ENCODE measurements at places on chromosomes 13 and 19.

GRCh38 chr13:59861676-59862075, 302.1 kb downstream of the DIAPH3 start:
- ATAC-seq, result no peak

GRCh38 chr13:76886292-76887075, at the start of gene KCTD12:
Gene KCTD12 (minus strand): TSS chr13:76886405. CDS start chr13:76886148, 257 bp downstream.
- ATAC-seq, result peak; percentile 88

DNA sequence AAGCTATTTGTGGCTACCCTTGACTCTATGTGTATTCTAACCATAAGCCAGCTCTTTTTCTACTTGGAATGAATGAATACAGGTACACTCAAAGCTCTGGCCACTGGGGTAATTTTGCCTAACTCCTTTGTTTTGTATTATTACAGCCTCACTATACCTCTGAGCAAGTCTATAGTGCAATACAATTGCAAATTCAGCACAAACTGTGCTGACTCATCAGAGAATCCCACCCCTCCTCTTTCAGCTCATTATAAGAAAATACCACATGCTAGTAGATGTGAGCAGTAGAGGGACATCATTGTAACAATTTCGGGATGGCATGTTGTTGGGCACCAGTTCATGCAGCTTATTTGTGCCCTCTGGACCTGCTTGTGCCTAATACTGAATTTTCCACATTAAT, 1382.2 kb downstream of the SLITRK5 start:
- ATAC-seq, result no peak

GRCh38 chr13:48369988-48370387, 42.9 kb downstream of the LPAR6 start:
- no peak for ATAC-seq

- peak; percentile 47 for ATAC-seq
Measured at GRCh38 chr19:51783372-51783771, 11.6 kb upstream of the FPR3 start.

DNA sequence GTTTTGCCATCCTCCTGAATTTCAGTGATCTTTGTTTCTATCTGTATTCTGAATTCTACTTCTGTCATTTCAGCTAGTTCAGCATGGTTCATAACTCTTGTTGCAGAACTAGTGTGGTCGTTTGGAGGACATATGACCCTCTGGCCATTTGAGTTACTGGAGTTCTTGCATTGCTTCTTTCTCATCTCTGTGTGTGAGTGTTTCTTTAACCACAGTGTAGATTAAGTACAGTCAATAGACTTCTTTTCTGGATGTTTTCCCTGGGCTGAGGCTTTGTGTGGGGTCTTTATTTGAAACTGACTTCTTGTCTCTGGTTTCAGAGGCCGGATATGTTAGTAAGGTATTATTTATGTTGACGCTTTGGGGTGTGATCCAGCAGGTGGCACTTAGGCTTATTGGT, 14.7 kb downstream of the IGFL2 start:
- no peak for ATAC-seq

DNA sequence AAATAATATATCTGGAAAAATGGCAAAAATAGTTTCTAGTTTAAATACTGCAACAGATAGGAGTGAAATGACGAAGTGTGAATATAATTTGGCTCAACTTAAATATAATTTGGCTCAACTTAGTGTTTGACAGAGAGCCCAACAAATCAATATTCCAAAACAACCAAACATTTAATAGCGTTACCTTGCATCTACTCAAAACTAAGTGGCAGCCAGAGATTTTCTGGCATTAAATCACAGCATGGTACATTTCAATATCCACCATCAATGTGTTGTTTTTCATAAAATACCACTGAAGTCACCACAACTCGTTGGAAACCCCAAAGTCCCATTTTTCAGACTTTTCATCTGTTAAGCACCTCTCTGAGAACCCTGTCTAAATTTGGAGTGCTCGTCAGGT, 69.6 kb downstream of the DCLK1 start:
- ATAC-seq, result no peak

DNA sequence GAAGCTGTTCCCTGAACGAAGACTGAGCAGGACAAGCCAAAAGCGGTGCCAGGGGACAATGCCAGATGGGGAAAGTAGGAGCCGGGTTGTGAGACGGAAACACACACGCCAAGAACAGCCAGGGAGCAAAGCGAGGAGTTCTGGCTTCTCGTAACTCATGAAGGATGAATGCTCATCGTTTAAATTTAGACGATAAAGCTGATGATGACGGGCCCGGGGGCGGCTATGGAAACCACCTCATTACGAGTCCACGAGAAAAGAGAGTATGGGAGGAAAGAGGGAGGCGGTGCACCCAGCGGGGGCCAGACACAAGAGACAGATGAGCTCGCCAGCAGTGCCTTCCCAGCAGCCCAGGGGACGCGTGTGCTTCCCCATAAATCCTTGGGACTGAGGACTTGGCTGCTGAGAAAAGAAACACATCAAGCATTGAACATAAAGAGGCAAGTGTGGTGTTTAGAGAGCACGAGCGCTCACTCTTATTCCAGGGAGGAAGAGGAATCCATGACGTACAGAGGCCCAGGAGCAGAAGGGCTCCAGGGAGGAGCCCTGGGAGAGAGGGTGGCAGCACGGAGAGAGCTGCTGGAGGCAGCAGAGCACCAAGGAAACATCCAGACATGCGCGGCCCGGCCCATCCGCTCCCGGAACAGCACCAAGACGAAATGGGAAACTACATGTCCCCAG, 70.7 kb downstream of the EPS15L1 start:
- no peak for ATAC-seq

DNA sequence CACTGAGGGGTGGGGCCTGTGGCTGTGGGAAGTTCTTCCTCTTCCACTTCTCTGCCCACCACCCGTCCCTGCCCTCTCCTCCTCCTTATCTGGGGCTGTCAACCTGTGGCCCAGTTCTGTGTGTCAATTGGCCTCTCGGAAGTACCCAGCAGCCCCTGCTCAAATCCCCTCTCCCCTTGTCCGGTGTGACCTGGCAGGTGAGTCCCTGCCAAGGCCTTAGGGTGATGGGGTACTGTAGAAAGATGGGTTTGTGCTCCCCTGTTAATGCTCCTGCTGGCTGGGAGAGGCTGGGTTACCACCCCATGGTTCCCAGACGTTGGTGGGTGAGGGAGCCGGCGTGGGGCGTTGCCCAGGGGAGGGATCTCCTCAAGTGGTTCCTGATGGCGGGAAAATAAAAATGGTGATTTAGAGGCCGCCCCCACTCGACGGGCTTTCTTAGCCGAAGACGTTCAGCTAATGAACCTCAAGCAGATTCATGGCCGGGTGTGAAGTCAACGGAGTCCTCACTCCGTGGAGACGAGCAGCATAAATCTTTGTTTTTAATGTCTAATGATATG, 141.2 kb downstream of the URI1 start:
- ATAC-seq, result no peak

DNA sequence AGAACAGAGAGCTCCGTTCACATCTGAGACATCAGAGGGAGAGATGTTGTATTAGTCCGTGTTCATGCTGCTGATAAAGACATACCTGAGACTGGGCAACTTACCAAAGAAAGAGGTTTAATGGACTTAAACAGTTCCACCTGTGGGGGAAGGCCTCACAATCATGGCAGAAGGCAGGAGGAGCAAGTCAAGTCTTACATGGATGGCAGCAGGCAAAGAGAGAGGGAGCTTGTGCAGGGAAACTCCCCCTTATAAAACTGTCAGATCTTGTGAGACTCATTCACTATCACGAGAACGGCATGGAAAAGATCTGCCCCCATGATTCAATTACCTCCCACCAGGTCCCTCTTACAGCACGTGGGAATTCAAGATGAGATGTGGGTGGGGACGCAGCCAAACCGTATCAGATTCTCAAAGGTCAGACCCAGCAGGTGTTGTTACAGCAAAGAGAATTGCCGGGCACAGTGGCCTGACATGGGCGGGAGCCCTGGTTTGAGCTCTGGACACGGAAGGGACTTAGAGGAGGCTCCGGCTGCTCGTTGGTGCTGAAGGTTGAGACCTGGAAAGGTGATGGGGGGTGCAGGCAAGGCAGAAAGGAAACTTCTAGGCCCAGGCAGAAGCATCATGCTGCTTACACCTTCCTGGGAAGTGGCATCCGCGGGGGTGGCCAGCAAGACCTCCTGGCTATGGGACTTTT, 33.1 kb downstream of the PEX11G start:
- ATAC-seq, result no peak

DNA sequence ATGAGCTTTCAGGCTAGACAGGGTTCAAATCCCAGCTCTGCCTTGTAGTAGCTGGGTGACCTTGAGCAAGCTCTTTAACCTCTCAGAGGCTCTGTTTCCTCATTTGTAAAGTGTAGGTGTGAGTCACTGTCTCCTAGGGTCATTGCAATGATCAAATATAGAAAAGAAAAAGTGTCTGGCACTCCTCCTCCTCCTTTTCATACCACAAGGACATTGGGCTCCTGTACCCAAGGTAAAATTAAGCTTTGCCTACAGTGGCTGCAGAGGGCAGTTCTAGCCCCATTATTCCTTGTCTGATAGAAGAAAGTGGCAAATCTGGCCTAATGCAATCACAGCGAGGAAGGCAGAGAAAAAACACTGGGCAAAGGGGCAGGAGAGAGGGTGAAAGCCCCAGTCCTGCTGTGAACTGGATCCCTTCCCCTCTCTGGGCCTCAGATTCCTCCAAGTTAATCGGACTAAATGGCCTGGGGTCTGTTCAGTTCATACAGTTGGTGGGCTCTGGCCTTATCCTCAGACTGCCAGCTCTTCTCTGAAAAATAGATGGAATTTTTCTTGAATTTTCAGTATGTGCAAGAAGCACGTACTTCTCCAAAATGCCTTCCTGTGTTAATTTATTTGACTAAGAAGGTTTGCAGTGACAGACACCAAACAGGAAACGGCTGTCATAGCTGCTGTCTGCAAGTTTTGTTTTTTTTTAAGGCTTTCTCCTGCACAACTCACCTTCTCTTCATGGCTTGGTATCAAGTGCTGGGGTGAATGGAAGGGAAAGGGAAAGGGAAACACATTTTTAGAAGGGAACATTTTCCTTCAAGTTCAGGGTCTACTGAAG, 35.3 kb downstream of the RGCC start:
- ATAC-seq, result peak; percentile 89

GRCh38 chr13:101111894-101112293, 304.4 kb downstream of the NALCN start:
- no peak for ATAC-seq

DNA sequence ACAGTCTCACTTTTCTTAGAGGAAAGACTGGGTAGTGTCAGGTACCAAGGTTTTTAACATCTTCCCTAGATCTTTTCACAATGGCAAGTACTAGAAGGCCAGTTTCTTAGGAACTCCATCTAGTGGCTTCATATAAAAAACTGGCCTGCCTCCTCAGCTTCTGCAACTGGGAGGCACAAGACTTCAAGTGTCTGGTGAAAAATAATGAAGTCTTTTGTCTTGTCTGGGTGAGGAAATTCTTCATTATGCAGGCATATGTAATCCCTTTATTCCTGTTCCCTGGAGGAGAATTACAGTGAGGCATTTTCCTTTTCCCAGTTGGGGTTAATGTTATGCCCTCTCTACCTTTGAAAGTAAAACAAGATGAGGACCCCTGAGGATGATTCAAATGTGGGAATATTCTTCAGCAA, 300.5 kb downstream of the NALCN start:
- ATAC-seq, result no peak

GRCh38 chr19:48271531-48272151, 1.8 kb downstream of the ZNF114 start:
- ATAC-seq, result peak; percentile 85

GRCh38 chr13:44340508-44340907, 33.1 kb upstream of the SERP2 start:
- no peak for ATAC-seq

DNA sequence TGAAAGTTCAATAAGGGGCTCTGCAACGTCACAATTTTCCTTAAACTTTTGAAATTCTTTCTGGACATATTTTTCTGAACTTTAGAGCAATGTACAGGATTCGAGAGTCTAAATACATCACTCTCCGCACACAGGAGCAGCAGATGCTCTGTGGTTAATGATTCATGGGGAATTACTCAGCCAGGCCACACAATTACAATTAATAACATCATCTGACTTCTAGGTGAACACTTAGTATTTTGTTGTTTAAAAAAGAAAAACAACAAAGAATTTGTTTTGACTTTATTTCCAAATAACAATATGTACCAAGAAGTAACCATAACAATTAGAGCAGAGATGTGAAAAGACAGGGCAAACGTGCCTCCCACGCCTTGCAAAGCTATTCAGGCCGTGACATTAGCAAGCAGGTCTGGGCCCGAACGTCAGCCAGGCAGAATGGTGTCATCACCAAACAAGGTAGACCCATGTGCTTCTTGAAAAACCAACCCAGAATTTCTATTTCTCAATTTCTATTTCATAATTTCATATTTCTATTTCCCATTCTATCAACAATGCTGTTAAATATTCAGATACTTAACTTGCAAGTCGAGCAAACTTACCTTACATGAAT, 236.3 kb downstream of the COL4A1 start:
- no peak for ATAC-seq

GRCh38 chr13:110006304-110006703, 219.9 kb upstream of the IRS2 start:
- no peak for ATAC-seq

DNA sequence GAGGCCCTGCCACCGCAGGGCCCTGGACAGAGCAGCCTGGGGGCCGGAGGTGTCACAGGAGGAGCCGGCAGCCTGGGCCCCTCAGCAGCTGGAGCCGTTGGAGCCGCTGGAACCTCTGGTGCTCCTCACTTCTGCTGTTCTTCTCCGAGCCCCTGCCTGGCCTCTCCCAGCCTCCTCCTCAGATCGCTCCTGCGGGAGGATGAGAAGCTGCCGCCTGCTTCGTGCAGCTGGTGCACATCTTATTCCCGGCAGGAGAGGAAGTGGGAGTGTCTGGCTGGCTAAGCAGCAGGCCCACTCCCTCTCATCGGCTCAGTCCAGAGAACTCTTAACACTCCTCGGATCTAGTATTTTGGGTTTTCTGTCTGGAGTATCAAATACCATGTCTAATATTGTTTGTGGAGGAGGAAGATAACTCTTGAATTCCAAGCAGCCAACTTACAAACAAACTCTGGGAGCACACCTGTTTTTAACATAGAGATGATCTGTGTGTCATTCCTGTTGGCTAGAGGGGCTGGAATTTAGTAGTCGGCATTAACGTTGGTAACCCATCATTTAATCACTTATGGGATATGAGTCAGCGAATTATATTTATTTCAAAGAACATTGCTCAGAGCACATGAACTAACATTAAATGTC, 37.1 kb upstream of the RNF113B start:
- no peak for ATAC-seq

- no peak for ATAC-seq
Measured at GRCh38 chr13:110116072-110116487, 190.9 kb downstream of the COL4A1 start.

DNA sequence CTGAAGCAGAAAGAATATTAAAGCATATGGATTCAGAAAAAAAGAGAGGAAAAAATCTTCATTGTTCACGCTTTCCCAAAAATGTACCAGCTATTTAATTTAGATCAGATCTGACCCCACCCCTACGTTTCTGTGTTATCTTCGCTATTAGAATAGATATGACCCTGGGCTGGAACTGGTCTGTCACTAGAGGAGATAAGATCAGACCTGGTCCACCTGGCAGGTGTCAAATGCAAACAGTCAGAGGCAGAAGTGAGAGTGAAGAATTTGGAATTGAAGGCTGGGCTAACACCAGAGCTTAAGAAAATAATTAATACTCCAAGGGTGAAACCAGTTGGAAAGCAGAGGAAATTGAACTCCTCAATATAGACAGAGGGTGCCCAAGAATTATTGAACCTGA, 30.0 kb upstream of the MBNL2 start:
- no peak for ATAC-seq
